NCI-H187 (cell line): ENCODE measurements at places on chromosomes 12 and 14.

GRCh38 chr14:33707716-33708115 is 243.2 kb downstream of the EGLN3 start:
- DNase-seq = no peak

DNA sequence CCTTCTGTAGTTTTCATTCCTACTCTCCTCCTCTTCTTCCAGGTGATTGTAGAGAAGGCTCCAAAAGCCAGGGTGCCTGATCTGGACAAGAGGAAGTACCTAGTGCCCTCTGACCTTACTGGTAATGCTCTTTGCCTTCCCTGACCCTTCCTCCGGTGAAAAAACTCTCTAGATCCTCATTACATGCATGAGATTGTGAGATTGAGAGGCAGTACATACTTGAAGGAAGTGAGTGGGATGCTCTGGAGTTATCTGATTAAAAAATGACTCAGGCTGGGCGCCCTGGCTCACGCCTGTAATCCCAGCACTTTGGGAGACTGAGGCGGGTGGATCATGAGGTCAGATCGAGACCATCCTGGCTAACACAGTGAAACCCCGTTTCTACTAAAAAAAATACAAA is 5.3 kb downstream of the GABARAPL1 start:
- DNase-seq = no peak

GRCh38 chr12:87201598-87201997 is 827.6 kb downstream of the C12orf50 start:
- DNase-seq = no peak

GRCh38 chr12:69389831-69390230 is 30.3 kb downstream of the YEATS4 start:
- no peak for DNase-seq

DNA sequence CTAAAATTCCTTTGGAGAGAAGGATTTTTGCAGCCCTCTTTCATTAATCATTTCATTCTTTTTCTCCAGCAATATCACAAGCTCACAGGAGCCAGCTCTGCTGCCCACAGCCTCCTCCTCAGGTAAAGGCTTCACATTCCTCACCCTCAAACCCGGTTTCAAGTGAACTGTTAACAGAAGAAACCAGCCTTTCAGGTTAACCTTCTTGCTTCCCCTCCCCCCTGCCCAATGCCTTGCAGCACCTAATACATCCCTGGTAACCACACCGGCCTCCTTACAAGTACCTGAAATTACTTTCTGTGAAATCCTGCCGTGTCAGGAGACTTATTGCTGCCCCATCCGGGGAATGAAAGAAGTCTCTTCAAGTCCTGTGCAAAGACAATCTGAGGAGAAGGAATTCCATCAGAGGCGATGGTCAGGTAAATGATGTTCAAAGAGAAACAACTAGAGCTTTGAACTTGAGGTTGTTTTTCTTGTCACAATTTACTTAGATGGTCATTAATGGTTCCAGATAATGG is 111.2 kb downstream of the MYRFL start:
- DNase-seq = no peak

- no peak for DNase-seq
Measured at GRCh38 chr12:561908-562593, 101.2 kb downstream of the NINJ2 start.

GRCh38 chr12:76560086-76560491 is 518 bp upstream of the OSBPL8 start:
- DNase-seq = peak; percentile 68

DNA sequence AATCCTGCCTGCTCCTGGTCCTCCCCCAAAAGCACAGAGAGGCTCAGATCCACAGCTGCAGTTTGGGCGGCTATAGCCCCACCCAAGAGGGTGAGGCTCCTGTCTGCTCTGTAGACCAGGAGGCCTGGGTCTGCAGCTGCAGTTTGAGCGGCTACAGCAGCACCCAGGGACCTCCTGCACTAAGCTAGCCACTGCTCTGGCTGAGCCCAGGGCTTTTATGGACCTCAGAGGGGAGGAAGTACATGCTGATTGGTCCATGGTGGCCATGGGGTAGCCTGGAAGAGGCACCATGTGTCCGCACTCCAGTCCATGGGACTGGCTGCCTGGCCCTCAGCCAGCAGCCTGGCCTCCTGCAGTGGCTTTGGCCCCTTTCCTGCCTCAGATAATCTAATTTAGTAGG is 49.6 kb upstream of the GSC start:
- DNase-seq = no peak

- no peak for DNase-seq
Measured at GRCh38 chr14:101472518-101472849, 88.8 kb upstream of the DIO3 start.

DNA sequence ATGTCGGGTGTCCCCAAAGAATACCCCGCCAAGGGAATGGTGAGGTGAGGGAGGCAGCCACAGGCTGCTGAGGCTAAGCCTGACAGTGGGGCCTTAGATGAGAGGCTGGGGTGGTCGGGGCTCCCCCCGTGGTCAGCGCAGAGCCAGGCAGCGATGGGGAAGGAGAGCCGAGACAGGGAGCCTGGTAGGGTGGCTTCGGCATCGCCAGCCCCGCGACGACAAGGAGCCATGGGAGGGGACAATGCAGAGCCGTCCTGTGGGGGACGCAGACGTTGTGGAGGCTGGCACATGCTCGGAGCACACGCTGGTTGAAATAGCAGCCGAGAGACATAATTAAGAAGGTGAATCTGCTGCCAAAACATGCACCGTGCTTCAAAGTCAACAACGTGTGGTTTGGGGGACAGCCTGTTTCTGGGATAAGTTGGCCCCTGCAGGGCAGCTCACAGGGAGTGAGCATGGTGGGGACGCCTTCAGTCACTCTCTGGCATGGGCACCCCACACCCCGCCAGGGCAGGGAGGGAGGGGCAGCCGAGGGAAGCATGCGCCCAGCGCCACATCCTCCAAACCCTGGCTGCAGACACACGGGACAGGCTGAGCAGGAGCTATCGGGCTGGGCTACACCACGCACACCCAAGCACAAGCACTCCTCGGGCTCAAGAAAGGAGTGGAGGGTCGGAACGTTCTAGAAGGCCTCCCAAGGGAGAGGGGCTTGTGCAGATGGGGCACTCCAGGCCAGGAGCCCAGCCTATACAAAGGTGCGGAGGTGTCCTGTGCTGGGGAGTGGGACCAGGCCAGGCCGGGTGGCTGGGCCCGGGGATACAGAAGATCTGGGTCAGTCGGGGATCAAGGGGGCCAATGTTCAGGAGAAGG is 66.6 kb upstream of the C14orf180 start:
- no peak for DNase-seq

DNA sequence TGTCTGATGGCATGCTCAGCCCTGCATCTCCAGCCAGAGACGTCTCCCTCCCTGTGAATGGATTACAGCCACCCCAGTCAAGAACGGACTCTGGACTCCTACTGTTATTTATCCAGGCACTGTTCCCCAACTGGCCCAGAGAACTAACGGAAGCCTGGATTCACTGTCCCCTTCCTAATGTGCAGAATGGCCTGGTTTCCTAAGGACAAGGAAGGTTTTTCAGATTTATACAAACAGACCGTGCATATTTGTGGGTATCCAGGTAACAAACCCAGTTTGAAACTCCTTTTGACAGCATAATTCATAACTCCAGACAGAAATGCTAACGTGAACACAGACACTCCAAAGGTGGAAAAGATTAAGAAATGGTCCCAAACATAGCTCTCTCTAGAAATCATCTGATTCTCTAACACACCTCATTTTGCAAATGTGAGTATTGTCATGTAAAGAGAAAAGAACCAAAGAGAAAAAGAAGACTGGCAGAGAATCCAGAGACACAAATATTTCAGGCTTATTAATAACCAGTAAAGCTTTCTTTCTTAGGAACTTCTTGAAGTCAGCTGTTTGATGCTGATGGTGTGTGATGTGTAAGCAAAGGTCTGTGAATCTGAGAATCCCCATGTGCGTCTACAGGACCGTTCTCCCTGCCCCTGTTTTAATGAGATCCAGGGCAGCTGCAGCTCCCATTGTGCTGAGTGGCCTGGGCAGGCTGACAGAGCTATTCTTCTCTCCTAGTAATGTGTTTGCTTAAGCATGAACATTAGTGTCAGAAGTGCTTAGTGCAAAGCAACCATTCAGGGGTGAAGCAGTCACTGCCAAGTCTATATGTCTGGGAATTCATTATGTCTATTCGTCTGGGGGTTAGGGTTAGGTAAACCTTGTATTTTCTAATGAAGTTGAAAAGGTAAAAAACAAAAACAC is 86.8 kb upstream of the HIF1A start:
- peak; percentile 75 for DNase-seq
